ENCODE measurements at places on chromosomes 16 and 17. TPM values are rescaled to one million over a fixed set of nuclear protein-coding genes. Genes with fewer than 3 reads are reported as not detected.

GRCh38 chr16:53129281-53130158, 74.7 kb downstream of the CHD9 start:
- DNase-seq = no peak

- no peak for DNase-seq
Measured at GRCh38 chr16:74877706-74878105, 103.1 kb upstream of the FA2H start.

The CFAP52 gene
- total RNA-seq = not detected

DNA sequence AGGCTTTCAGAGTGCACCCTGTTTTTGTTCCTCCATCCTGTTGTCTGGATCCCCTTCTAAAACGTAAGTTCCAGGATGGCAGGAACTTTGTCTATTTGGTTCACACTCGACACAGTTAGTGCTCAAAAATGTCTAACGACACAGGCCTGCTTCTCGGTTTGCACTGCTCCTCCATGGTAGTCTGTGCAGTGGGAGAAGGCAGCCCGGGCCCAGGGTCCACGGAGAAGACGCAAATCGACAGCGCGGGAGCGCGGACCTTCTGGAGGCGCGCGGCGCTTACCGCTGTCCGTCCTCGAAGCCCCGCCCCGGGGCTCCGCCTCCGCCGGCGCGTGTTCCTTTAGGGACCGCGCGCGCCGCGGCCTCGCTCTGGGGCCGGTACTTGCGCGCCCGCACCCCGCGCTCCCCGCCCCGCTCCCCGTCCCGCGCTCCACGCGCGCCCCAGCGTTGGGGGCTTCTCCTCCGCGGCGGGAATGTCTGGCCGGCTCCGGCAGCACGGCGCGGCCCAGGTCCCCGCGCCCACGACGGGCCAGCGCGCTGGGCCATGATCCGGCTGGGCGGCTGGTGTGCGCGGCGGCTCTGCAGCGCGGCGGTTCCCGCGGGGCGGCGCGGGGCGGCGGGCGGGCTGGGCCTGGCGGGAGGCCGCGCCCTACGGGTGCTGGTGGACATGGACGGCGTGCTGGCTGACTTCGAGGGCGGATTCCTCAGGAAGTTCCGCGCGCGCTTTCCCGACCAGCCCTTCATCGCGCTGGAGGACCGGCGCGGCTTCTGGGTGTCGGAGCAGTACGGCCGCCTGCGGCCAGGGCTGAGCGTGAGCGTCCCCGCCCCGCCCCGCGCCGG, at the start of gene NT5M:
Gene NT5M (plus strand): TSS at position 364 of the 837 bp plus-strand sequence. CDS start 178 bp downstream, at position 542.
- no peak for DNase-seq

DNA sequence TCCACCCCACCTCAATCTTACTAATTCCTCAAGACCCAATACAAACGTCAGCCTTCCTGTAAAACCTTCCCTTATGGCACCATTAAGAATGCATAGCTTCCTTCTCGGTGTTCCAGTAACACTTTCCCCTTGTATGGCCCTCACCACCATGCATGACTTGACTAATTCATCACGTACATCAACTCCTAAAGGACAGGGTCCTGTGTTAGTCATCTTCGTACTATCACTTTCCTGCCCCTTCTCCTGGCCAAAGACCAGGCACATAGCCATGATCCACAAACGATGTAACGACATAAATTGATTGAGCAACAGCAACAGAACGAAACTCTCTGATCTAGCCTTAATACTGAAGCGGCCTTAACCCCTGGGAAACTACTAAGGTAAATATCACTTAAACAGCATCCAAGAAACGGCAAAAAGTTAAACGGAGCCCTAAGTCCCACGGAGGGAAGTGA, 612 bp downstream of the PSMD12 start:
- DNase-seq = no peak

The NME3 gene
- 46.7 TPM for total RNA-seq

- DNase-seq = no peak
Measured at GRCh38 chr17:77489239-77489892, 348.6 kb downstream of the SEC14L1 start.

- DNase-seq = no peak
Measured at GRCh38 chr16:87959391-87959990, 8.3 kb downstream of the BANP start.

DNA sequence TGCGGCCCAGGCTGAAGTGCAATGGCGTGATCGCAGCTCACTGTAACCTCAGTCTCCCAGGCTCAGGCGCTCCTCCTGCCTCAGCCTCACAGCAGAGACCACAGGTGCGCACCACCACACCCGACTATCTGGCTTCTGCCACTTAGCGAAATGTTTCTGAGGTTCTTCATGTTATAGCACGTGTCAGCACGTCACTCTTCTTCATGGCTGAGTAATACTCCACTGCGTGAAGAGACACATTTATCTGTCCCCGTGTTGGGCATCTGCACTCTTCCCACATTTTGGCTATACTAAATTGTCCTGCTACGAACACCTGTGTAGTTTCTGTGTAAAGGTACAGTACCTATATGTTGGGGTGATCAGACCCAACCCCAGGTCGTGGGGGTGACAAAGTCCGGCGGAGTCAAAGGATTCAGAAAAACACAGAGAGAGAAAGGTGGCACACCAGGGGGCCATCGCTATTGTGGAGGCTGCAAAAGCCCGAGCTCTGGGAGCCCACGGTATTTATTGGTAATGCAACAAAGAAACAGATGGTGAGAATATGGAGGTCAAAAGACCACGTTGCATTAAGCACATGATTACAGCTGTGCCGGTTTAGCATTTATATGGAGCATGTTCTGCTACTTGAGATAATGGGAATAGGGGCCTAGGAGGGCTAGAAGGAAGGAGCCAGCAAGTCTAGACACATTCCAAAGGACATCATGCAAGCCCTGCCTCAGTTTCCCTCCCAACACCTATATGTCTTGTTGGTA, 851 bp upstream of the DPEP1 start:
- DNase-seq = no peak

DNA sequence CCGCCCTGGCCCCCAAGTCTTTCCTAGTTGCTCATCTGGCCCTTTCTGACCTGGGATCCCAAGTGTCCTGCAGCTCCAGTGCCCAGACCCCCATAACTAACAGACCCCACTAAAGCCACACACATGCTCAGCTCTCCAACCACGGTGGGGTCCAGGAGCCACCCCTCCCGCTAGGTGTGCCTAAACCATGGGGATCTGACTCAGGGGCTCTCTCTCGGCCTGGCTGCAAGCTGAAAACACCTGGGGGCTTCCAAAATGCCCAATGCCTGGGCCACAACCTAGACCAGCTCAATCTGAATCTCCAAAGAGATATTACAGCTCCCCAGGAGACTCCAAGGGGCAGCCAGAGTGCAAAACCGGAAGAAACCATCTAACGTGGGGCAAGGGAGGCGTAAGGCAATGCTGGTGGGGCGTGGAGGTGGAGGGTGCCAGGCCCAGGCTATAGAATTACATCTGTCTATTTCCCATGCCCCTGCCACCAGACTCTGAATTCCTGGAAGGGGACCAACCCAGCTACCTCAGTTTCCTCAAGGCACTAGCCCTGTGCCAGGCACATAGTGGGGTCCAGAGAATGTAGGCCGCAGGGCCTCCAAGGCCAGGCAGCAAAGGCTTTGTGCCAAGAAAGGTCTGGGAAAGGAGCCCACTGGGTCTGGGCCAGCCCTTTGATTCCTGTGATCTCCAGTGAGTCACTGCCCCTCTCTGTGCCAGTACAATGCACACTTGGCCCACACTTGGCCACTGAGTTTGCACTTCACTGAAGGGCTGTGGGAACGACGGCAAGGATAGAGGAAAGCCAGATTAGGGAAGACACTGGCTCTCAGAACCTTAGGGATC, 3.3 kb downstream of the CD2BP2 start:
- no peak for DNase-seq

The GPR179 gene
- not detected for total RNA-seq

GRCh38 chr16:49594153-49594552, 220.5 kb downstream of the C16orf78 start:
- DNase-seq = no peak

DNA sequence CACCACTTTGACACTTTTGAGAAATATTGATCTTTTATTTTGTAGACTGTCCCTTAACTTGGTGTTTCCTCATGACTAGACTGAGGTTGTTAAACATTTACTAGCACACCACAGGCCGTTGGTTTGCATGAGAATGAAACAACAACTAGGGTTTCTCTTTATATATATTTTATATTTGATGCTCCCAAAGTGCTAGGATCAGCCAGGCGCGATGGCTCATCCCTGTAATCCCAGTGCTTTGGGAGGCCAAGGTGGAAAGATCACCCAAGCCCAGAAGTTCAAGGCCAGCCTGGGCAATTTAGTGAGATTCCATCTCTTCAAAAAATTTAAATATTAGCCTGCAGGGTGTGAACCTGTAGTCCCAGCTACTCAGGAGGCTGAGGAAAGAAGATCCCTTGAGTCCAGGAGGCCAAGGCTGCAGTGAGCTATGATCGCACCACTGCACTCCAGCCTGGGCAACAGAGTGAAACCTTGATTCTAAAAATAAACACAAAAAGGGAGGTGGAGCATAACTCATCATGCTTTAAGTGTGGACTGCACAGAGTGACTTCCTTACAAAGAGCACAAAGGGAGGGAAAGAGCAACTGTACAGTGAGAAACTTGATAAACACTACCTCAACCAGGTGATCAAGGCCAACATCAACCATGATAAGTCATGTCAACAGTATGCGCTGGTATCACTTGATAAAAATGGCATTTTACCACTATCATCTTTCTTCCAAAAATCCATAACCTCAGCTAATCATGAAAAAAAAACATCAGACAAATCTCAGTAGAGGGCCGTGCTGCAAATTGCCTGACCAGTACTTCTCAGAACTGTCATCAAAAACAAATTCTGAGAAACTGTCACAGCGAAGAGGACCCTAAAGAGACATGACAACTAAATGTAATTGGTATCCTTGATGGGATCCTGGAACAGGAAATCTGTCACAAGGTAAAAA, 72.8 kb upstream of the ATF7IP2 start:
- peak; percentile 80 for DNase-seq

The ZFHX3 gene
- total RNA-seq = 8.6 TPM

- peak; percentile 28 for DNase-seq
Measured at GRCh38 chr16:71499775-71500364, 10.7 kb upstream of the ZNF19 start.

All from GM12878 (cell line).